GDM1 (cell line): ENCODE measurements at places on chromosomes 3 and 15.

DNA sequence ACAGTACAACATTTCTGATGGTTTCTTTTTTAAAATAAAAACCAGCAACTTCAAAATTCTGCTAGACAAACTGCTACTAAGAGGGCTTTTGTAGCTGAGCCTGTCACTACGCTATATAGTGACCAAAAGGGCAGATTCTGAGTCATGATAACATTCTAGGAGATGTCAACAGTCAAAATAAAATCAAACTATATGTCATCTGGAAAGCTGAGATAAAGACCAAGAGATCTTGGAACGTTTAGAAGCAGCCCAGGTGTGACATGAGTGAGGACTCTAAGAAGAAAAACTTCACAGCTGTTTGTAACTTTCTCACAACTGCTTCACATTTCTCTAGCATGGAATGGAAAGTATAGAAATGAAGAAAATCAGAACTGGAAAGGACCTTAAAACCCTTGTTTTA, 84.6 kb downstream of the FILIP1L start:
- no peak for DNase-seq

DNA sequence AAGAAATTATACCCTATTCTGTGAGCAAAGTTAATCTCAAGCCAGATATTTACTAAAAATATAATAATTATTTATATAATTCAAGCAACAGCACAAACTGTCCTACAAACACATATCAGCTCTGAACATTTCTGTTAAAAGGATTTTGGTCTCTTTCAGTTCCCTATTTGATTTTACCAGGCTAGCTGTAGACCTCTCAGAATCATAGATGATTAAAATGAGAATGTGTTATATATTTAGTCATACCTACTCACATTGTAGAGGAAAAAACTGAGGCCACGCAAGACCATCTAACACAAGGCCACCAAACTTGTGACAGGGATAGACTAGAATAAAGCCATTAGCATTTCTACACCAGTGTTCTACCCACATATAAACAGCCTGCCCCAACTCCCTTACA, 28.5 kb downstream of the ACKR4 start:
- DNase-seq: no peak

DNA sequence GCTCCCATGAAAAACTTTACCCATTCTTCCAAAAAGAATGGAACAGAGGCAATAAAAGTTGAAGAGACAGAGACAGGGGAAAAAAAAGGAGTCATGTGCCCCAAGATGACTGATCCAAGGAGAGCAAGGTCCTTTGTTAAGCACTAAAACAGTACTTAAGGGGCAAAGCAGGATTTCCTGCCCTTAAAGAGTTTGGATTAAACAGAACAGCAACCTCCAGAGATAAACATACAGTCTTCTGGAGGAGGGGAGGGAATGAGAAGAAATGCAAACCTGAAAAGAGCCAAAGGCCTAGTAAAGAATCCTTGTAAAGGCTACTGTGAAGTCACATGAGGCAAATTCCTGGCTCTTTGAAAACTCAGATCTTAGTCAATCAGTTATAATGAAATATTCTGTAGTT, 38.2 kb downstream of the SHQ1 start:
- no peak for DNase-seq

GRCh38 chr3:188060840-188061544, 93.0 kb upstream of the LPP start:
- DNase-seq: no peak

- DNase-seq: no peak
Observed at GRCh38 chr15:79724312-79724711, 172.5 kb downstream of the MTHFS start.

DNA sequence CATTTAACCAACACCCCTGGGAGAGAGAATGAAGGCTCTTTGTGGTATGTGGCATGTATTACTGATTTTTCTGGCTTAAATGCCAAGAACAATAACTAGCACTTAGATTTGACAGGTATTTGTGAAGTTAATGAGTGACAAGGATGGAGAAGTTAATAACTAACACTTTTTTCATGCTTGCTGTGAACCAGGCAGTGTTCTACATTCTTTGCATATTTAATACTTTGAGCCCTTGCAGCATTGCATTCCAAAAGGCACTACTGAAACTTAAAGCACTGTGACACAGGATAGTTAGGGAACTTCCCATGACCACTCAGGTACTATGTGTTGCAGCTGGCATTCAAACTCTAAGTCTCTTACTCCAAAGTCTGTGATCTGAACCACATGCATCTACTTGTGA, 650.6 kb downstream of the ZPLD1 start:
- DNase-seq: no peak

DNA sequence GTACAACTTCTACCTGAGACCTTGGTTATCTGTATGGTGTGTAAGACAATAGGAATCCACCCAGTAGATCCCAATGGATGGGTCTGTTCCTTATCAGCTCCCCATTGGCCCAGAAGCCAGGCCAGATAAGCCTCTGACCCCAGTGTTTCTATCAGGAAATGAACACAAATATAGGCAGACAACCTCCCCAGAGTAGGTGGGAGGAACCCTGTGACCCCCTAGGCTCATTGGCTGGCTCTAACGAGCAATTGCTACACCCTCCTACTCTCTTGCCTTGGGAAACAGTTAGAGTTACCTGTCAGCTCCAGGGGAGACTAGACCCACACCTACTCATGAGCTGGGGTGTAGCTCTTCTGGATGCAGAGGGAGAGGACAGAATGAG, 299.9 kb downstream of the UACA start:
- DNase-seq: peak; percentile 50

- no peak for DNase-seq
Observed at GRCh38 chr3:135930255-135930654, 35.3 kb upstream of the PPP2R3A start.

DNA sequence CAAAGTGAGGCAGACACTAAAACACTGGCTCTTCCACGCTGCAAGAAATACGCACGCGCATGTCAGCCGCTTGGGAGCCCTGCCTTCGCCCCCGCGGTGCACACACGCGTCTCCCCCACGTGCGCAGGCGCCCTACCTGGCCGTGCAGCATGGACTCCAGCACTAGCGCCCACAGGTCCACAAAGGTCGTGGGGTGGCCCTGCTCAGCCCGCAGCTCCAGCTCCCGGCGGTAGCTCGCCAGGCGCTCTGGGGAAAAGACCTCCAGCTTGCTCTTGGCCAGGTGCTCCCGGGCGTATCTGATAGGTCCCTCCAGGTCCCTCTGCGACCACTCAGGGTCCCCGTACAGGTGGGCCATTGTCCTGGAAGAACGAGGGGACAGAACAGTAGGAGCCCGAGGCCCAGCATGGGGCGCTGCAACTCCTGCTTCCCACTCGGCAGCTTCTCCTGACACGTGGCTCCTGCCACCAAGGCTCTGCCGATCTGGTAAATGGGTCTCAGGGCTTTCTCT, 14.9 kb downstream of the PLA2G4D start:
- no peak for DNase-seq

DNA sequence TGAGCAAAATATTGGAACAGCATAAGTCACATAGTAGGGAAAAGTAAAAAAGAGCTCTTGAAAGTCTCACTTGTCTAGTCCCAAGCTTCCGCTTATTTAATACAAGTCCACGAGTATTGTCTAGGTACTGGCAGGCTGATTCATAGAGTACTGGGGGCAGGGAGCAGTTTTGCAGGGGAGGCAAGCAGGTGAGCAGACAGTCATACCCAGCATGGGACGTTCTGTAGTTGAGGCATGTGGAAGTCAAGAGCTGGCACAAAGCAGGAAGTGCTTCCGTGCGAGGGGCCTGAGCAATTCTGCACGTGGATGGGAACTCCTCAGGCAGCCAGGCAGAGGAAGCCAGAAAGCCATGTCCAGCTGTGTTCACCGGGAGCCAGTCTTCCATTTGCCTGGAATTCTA, 287.6 kb downstream of the EPHB1 start:
- DNase-seq: no peak

DNA sequence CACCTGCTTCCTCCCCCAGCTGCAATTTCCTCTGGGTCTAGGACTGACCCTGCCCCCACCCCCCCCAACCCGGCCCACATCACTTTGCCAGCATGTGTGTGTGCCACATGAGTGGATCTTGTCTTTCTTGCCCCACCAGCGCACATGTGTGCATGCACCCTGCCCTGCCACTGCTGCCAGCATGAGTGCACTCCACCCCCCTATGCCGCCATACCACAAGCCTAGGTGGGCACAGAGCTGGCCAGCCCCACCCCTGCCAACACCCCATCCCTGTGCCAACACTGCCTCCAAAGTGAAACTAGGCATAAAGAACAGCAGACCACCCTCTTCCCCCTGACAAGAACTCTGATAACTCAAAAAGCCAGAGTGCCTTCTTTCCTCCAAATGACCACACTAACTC, 296.3 kb upstream of the SGO1 start:
- no peak for DNase-seq

DNA sequence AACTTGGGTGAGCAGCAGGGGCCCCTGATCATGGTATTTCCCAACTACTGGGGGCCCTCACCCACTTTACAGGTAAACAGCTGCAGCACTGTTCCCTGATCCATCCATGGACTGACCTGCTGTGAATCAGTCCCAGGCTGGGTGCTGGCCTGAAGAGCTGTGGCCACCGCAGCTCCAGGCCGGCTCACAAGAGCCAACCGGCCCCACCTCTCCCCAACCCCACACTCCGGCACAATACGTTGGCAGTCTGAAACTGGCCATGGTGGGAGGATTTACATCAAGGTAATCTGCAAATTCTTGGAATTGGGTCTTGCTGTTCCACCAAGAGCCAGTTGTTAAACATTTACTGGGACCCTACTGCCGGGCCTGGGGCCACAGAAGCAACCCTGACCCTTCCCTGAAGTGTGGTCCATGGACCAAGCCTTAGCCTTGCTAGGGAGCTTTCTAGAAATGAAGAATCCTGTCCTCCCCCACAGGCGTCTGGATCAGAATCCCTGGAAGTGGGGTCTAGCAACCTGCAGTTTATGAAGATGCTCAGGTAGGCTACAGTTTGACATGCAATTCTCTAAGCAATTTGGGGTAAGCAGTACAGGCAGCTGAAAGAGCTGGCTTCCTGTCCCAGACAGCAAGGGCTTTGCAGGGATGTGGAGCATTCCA, 3.7 kb downstream of the SLC6A20 start:
- no peak for DNase-seq

GRCh38 chr3:187769771-187770170, 24.5 kb upstream of the BCL6 start:
- no peak for DNase-seq

- no peak for DNase-seq
Observed at GRCh38 chr15:93072411-93073394, 16.3 kb downstream of the RGMA start.

- DNase-seq: no peak
Observed at GRCh38 chr15:101283931-101284330, 6.6 kb upstream of the SELENOS start.

- no peak for DNase-seq
Observed at GRCh38 chr3:195164573-195165264, 106.2 kb downstream of the XXYLT1 start.

DNA sequence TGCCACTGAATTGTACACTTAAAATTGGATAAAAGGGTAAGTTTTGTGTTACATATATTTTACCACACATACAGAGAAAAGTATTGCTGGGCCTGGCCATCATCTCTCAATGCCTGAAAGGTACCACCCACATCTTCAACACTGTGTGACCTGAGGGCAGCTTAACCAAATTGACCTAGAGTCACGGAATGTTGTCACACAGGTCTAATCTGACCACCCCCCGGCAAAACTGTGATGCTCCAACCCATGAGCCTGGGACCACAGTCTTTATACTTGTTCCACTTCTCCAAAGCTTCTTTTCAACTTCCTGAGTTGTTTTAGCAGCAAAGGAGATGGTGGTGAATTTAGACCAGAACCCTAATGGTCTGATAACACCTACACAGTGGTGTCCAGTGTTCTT, 210.3 kb upstream of the TPM1 start:
- no peak for DNase-seq

GRCh38 chr15:73686781-73687256, 2.6 kb downstream of the CD276 start:
- DNase-seq: no peak

DNA sequence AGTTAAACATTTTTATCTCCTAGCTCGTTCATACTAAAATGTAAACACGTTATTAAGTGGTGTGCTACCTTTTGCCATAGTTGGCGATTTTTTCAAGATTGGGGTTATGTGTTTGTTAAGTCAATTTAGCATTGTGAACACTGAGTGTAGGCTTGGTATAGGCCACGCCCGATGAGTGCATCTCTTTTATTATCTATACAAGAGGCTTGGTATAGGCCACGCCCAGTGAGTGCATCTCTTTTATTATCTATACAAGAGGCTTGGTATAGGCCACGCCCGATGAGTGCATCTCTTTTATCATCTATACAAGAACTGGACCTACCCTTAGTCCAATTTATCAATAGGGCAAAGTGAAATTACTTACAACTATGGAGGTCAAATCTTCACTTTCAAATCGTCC, 70.4 kb downstream of the NIPA2 start:
- DNase-seq: no peak

GRCh38 chr15:71807691-71808091, 2.7 kb upstream of the NR2E3 start:
- DNase-seq: no peak

- no peak for DNase-seq
Observed at GRCh38 chr3:187833799-187834578, 88.7 kb upstream of the BCL6 start.

DNA sequence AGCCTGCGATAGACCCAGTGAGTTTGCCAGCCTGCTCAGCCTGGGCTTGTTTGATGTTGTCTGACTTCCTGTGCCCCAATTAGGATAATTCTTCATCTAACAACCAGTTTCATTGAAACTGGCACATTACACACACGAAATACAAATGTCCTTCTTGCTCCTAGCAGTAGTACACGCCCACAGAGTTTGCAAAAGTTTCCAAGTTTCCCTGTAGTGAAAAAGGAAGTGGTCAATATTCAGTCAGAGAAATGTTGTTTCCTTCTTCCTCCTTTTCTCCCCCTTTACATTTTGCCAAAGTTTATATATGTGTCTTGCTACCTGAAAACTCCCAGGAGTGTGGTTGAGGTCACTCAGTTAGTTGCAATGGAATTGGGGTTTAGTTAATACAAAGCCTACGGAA, 58.4 kb upstream of the LRTM1 start:
- no peak for DNase-seq

DNA sequence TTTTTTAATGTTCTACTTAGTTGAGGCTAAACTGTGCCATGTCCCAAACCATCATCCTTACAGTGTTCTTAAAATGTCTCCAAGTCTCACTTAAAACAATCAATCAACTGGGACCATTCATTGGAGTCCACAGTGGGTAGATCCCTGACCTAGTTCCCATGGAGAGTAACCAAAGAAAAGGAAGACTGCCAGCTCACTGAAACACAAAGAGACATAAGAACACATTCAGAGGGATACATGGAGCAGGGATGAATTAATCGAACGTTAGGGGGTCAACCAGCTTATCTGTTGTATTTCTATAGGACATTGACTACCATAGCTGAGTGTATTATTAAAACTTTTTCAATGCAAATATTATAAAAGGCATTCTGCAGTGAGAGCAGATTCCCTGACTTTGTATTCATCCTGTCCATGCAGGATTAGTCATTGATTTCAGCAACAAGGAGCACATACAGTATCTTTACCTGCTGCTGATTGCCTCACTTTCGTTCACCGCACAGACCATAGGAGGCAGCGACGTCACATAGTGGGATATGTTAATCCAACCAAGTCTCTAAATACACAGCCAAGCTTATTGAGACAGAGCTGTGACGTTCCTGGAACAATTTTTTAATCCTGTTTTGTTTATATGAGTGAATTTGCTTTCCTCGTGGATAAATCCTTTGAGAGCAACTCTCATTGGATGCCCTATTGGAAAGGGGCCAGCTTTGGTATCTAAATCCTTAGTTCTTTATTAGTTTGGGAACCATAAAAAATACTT, 364.9 kb upstream of the RBMS3 start:
- DNase-seq: no peak
